ENCODE measurements at places on chromosomes 3 and 15.

DNA sequence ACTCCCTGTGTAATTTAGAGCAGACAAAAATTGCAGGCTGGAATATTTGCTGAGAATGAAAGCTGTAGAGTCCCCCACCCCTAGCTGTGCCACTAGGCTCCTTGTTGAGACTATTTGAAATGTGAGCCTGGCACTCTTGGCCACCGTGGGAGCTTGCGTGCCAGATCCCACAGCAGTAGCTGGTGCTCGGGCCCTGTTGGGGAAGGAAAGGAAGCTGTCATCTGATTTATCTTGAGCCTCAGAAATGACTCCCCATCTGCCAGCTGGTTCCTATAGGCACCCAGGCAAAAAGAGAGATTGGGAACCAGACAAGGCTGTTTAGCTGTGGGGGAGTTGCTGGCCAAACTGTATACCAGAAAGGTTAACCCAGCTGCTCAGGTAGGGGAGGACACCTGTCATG lies 23.4 kb upstream of the CLEC3B start:
- no peak for DNase-seq

DNA sequence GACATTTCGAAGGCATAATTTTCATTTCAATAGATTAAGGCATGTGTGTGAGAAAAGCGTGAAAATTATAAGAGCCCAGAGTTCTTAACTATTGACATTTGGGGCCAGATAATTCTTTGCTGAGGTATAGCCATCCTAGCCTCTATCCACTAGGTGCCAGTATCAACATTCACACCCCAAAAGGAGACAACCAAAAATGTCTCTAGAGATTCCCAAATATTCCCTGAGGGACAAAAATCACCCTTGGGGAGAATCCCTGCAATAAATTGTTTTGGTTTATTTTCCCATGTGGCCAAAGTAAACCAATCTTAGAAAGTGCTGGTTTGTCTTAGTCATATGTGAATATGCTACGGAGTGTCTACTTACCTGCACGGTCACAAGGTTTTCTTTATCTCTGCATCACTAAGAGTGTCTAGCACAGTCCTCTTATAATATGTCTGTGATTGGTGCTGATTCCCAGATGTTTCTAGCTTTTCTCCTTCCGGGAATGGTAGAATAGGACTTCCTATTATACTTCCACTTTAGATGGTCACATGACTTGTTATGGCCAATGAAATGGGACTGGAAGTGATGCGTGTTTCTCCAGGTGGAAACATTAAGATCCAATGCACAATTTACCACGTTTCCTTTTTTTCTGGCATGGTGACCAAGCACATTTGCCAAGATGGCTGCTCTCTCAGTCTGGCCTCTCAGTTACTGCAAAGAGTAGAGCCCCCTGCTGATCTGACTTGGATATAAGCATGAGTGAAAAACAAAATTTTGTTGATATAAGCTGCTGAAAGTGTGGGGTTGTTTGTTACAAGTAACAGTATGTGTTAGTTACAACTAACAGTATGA lies 8.0 kb upstream of the KBTBD8 start:
- no peak for DNase-seq

GRCh38 chr15:89539027-89539426 lies 36.2 kb upstream of the TICRR start:
- no peak for DNase-seq

DNA sequence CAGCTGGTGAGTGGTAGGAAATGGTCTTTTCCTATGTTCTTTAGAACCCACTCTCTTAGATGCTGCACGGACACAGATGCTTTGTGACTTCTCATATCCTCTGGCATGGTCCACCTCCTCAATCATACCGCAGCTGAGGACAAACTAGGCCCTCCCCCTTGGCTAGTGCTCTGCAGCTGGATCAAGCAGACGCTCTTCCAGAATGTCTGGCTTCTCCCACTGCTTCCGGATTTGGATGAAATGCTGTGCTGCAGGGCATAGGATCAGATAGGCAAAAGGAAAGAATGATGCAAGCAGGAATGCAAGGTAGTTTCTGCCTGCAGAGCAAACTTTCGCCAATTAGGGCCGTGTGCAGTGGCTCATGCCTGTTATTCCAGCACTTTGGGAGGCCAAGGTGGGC lies 75.7 kb upstream of the SLC4A7 start:
- peak; percentile 88 for DNase-seq

GRCh38 chr3:191105418-191105817 lies 93.6 kb upstream of the OSTN start:
- DNase-seq: no peak

DNA sequence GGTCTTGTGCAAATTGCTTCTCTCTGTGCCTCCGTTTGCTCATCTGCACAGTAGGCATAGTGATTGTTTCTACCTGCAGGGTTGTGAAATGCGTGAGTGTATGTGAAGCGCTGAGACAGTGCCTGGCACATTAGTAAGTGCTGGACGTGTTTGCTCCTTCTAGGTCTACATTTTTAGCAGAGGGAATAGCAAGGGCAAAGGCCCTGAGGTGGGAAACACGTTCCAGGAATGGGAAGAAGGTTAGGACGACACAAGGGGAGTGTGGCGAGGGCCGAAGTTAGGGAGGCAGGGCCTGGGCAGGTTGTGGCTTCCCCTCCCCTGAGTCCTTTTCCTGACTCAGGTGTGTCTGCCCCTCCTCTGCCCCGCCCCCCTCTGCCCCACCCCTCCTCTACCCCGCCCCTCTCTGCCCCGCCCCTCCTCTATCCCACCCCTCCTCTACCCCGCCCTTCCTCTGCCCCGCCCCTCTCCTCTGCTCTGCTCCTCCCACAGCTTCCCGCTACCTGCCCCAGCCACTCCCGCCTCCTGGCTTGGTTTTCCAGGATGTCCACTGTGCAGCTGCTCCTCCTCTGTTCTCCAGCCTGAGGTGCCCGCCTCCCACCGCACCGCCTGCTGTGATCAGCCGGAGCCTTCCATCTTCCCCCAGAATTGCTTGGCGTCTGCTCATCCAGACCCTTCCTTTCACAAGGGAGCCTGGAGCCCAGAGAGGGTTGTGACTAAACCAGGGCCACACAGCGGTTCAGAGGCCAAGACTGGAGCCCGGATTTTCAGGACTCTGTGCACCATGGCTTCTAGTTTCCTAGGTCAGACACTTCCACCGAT lies 31.1 kb upstream of the SMAD6 start:
- DNase-seq: no peak

DNA sequence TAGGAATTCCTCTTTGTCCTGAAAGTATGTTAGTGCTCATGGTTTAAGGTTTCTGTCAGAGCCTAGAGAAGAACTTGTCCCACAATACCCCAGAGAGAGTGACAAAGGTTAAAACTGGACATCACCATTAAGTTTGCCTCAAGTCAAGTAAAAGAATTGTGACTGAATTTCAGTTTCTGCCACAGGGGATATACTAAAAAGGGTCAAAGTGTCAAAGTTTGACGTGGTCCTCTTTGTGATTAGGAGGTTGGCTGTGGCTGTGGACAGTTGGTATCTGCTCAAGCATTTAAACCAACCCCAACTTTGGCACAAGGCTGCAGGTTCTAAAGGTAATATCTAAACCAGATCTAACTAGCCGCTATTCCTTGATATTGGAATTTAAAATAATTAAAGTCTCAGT lies 26.1 kb downstream of the FMN1 start:
- DNase-seq: no peak

DNA sequence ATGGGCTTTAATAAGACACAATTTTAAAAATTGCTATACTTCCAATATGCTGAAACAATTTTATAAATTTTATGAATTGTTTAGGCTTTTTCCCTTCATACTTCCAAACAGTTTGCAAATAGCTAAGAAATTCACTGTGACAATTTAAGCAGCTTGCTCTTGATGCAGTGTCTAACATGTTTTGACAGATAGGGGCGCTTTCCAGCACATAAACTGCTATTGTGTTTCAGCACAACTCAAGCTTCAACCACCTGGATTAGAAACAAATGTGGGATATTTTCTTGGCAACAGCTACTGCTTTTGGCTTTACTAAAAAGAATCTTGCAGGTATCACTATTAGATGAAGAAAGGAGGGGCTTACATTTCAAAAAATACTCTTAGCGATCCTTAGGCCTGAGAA lies 565.8 kb upstream of the DPPA4 start:
- DNase-seq: no peak

GRCh38 chr15:71575474-71576045 lies 234.8 kb upstream of the NR2E3 start:
- no peak for DNase-seq

DNA sequence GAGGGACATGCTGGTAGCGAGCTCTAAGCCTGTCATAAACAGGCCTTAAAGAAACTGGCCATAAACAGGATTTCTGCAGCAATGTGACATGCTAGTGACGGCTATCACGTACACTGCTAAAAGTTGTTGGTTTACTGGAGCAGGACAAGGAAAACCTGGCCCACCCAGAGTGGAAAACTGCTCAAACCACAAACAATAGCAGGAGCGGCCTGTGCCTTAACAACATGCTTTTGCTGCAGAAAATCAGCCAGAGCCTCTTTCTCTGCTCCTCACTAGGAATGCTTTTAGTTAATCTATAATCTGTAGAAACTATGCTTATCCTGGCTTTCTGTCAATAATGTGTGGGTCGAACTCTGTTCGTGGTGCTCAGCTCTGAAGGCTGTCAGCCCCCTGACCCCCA lies 202.9 kb upstream of the UBE3A start:
- DNase-seq: no peak

DNA sequence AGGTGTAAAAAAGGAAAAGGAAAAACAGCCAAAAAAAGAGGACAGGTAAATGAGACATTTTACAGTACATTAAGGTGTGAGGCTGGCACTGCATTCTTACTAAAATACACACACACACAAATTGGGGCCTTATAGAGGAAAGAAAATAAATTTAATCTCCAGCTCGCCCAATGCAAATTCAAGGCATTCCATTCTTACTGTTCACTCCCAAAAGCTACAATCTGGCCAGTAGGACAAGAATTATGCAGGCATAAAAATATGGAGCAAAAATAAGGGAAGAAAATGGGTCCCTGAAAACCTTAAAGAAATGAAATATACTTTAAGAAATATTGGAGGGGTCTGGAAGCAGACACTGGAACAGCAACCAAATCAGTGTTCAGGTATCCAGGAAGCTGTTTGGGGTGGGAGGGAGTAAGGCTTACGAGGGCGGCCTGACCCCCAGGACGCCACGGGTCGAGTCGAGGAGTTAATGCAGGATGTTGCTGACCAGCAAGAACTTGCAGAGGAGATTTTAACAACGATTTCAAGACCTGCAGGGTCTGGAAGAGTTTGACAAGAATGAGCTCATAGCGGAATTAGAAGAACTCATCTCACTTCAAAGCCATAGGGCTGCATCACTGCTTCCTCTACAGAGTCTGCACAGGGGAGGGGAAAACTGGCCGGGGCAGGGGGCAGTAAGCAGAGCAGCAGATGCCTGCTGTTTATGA lies 245.5 kb downstream of the TBL1XR1 start:
- peak; percentile 35 for DNase-seq

DNA sequence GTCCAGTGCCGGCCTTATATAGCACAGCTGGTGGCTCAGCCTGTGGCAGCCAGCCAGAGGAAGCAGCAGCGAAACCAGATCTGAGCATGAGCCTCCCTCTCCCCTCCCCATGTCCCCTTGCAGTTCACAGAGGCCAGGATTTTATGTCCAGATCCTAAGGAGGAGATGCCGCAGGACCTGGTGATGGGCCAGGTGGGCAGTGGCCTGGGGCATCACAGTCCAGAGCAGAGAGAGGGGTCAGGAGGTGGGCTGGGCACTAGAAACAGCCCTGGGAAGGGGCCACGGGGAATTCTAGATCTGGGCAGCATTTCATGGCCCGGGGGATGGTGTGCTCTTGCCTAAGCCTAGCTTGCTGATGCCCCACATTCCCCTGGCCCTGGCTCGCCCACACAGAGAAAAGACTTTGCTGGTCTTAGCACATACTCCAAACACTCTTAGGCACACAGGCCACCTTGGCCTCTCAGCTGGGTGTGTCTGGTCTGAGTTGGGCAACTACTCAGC lies 259 bp upstream of the CILP start:
- peak; percentile 53 for DNase-seq

DNA sequence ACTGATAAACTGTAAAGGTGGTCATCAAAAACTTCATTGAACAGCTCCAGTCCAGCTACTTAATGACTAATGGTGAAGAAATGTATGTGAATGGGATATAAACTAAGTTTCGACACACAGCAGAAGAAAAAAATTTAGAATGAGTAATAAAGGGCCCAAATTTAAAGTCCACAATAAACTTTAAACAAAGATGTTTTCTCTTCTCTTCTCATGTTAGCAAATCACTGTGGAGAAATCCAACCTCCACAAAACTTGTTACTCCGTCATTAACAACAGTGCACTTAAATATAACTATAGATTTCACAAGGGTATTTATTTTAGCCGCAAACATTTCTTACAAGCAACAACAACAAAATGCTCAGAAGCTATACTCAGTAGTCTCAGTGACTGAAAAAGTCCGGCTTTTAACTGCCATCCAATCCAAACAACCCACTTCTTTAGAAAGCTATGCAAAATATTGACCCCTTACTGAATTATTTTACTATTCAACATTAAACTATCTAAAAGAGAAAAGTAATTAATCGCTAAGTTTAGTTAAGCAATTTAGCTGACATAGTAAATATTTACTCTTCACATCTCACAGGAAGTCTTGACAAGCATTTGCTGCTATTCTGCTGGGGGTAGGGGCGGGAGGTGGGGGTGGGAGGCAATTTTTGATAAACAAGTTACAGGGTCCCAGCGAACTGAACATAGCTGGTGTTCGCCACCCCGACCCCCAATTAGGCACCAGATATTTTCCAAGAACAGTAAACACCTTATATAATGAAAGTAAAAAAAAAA lies 2.4 kb downstream of the IGF2BP2 start:
- peak; percentile 74 for DNase-seq

GRCh38 chr3:36944641-36945270 lies at the start of gene TRANK1:
TSS of gene TRANK1 (minus strand) at chr3:36945054. CDS start at chr3:36944809, 245 bp downstream.
- DNase-seq: peak; percentile 60

GRCh38 chr15:97875513-97876280 lies 84.8 kb upstream of the ARRDC4 start:
- DNase-seq: no peak

GRCh38 chr15:99014803-99015697 lies 7.5 kb upstream of the PGPEP1L start:
- DNase-seq: peak; percentile 60

- DNase-seq: no peak
Observed at GRCh38 chr3:154247806-154248415, 76.4 kb downstream of the DHX36 start.

DNA sequence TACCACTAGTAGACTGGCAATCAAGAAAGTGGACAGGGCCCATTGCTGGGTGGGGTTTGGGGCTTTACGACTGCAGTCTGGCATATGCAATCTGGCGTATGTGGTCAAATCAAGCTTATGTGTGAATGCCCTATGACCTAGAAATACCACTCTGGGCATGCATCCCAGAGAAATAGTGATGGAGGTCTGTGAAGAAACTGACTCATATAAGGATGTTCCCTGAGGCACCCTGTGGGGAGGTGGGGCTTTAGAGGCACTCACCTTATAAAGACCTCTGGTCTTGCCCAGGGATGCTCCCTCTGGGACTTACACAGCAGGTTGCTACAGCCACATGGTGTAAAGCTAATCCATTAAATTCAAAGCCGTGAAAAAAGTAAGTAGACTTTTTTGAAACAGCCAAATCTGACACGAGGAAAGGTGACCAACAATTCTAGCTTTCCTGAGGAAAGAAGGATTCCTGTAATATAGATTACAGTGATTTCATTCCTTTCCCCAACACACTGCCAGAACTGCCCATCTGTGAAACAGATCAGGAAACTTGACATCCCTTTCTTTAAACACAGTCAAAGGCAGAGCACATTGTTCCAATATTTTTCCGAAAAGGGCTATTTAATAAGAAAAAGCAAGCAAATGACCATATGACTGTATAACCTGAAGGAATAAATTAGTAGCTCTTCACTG lies 13.6 kb downstream of the RARRES1 start:
- DNase-seq: peak; percentile 88
